ENCODE measurements at places on chromosomes 3 and 15. TPM values are rescaled to one million over a fixed set of nuclear protein-coding genes. Genes with fewer than 3 reads are reported as not detected.

GRCh38 chr15:89749951-89750559 is 994 bp downstream of the MESP1 start:
- no peaks in the 10 kb centered on the region for H3K36me3 ChIP-seq
- peaks cover 7% of the 10 kb centered on the region for H3K27me3 ChIP-seq
- H3K4me3 ChIP-seq = no peak overlapping the region
- H3K27ac ChIP-seq = no peak overlapping the region

LRRK1 gene
- 4.8 TPM for total RNA-seq

GRCh38 chr3:47635536-47635935 is 56.9 kb upstream of the CSPG5 start:
- H3K4me3 ChIP-seq = no peak overlapping the region
- no peak for DNase-seq
- no peaks in the 10 kb centered on the region for H3K27me3 ChIP-seq
- H3K27ac ChIP-seq = no peak overlapping the region

DNA sequence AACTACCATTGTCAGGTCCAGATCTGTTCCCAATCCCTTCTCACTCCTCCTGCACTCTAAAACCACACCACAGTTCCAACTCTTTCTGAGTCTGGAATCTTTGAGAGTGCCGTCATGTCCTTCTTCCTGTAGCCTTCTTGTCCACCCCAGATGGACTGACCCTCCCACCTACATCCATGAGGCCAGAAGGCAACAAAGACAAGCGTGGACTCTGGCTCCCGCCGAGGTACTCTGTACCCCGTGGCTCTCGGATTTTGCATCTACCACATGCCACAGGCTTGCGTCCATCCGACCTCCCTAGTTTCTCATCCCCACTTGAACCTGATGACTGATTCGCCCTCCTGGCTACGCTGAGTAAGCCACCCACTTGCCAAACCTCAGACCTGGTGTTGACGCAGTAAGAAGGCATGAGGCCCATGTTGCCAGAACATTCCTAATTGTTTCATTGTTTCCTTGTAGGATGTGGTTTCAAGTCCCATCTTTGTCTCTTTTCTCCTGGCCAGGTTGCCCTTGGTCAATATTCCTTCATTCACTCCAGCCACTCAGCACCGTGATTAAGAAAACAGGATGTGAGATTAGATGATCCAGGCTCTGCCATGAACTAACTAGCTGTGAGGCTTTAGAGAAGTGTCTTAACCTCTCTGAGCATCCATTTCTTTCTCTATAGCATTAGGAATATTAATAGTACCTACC is 1.1 kb upstream of the ZBTB38 start:
- no peaks in the 10 kb centered on the region for H3K36me3 ChIP-seq
- no peak for DNase-seq
- no peak overlapping the region for H3K4me3 ChIP-seq
- peaks cover 3% of the 10 kb centered on the region for H3K27me3 ChIP-seq
- peaks cover 34% of the 10 kb centered on the region for H3K4me1 ChIP-seq

- H3K27ac ChIP-seq = peak overlapping the region; percentile 43
- no peak overlapping the region for H3K4me3 ChIP-seq
- no peaks in the 10 kb centered on the region for H3K36me3 ChIP-seq
- peaks cover 4% of the 10 kb centered on the region for H3K27me3 ChIP-seq
- peaks cover 6% of the 10 kb centered on the region for H3K4me1 ChIP-seq
Observed at GRCh38 chr3:157104928-157105652, 54.9 kb downstream of the CCNL1 start.

MITF gene
- 1.7 TPM for total RNA-seq

- peaks cover 8% of the 10 kb centered on the region for H3K27me3 ChIP-seq
- no peaks in the 10 kb centered on the region for H3K36me3 ChIP-seq
- H3K4me1 ChIP-seq = peaks cover 9% of the 10 kb centered on the region
- H3K4me3 ChIP-seq = no peak overlapping the region
Observed at GRCh38 chr3:133856316-133856715, 39.4 kb downstream of the RAB6B start.

MCF2L2 gene
- 1.8 TPM for total RNA-seq

IL20RB gene
- 2.9 TPM for total RNA-seq

PLSCR4 gene
- 11.3 TPM for total RNA-seq
